ENCODE measurements at places on chromosomes 6 and 20.

GRCh38 chr20:13318871-13319521, 97.9 kb downstream of the ISM1 start:
- no peak for DNase-seq

DNA sequence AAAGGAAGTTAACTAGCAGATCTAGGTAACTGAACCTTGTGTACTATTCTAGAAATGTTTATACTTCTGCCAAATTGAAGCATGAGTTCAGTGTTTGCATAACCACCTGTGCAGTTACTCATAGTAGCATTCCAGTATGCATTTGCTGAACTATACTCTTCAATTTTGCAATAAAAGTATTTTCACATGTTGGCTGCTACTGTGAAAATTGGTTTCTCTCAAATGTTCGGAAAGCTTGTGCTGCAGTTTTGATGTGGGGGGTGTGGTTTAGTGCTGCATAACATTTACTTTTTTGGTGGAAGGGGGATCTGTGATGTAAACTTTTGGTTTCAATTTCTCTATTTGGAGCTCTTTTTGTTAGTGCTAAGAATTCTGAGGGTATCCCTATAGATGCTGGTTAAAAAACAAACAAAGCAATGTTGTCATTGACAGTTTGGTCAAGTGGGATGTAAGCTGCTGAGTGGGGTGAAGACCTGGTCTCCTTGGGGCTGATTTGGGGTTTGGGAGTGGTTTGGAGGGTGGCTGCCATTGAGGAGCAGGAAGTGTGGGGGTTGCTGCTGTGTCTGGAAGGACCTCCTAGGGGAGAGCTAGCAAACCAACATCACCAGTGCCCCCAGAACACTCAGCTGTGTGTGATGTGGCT, 87.8 kb downstream of the CARMIL1 start:
- no peak for DNase-seq

GRCh38 chr6:43517505-43518357, 842 bp downstream of the POLR1C start:
- DNase-seq = no peak

GRCh38 chr6:40471243-40471642, 115.9 kb downstream of the LRFN2 start:
- no peak for DNase-seq

GRCh38 chr20:35600176-35600992, 15.2 kb upstream of the SPAG4 start:
- no peak for DNase-seq

Data from activated naive CD4-positive, alpha-beta T cell (primary cell).